ENCODE measurements at places on chromosomes 2 and 18.

GRCh38 chr2:158443606-158444005, 12.9 kb downstream of the CCDC148 start:
- DNase-seq: no peak

- no peak for DNase-seq
Observed at GRCh38 chr18:79765491-79766245, 32.1 kb upstream of the KCNG2 start.

GRCh38 chr2:235234736-235235135, 259.1 kb upstream of the AGAP1 start:
- DNase-seq: no peak

DNA sequence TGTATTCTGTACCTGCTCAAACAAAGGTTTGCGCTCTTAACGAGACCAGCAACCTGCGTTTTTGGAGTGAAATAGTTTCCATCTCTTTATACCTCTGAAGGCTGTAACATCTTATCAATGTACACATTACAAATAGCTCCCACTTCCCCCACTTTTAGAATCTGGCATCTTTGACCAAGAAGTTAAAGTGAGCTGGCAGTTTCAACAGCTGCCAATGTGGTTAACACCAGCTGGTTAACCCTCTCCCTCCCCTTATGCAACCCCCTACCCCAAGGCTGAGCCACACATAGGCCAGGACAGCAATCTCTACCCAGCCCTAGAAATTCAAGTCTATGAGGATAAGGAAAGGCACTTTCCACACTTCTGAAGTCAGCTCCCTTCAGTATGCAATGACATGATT, 2.2 kb upstream of the SERTAD2 start:
- DNase-seq: no peak

GRCh38 chr2:42042631-42043355, 5.0 kb upstream of the PKDCC start:
- no peak for DNase-seq

- no peak for DNase-seq
Observed at GRCh38 chr2:59706729-59707128, 846.7 kb downstream of the BCL11A start.

- DNase-seq: no peak
Observed at GRCh38 chr18:13510594-13510993, 215.8 kb downstream of the FAM210A start.

DNA sequence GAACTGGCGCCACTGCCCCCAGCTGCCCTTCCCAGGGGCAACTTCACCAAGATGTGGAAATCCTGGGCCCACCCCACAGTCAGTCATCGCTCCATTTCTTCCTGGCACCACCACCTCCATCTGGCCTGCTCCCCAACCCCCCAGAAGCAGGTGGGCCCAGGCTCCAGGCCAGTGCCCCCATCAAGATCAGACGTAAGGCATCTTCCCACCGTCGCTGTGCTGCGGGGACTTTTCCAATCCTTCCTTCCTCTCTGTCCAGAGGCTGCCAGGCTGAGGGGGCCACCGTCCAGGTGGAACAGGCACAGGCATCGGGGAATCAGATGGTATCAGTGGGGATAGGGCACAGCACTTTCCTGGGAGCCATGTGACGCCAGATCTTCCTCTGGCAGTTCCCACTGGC, 8.1 kb downstream of the PRLH start:
- DNase-seq: no peak

DNA sequence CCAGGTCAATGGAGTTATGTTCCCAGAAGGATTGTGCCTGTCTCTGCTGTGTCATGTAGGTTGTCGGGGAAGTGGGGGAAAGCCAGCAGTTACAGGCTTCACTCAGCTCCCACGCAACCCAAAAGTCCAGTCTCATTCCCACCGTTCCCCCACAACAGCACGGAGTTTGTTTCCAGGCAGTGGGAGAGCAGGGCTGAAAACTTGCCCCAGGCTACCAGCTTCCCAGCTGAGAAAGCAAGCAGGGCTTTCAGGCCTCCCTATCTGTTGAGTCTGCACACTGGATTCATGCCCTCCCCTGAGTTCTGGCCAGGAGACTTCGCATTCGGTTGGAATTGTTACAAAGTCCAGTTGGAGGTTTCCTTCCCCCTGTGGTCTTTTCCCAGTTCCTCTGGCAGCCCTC, 76.3 kb downstream of the TMX3 start:
- DNase-seq: no peak

- DNase-seq: no peak
Observed at GRCh38 chr2:112321375-112322320, 46.3 kb downstream of the ZC3H6 start.

DNA sequence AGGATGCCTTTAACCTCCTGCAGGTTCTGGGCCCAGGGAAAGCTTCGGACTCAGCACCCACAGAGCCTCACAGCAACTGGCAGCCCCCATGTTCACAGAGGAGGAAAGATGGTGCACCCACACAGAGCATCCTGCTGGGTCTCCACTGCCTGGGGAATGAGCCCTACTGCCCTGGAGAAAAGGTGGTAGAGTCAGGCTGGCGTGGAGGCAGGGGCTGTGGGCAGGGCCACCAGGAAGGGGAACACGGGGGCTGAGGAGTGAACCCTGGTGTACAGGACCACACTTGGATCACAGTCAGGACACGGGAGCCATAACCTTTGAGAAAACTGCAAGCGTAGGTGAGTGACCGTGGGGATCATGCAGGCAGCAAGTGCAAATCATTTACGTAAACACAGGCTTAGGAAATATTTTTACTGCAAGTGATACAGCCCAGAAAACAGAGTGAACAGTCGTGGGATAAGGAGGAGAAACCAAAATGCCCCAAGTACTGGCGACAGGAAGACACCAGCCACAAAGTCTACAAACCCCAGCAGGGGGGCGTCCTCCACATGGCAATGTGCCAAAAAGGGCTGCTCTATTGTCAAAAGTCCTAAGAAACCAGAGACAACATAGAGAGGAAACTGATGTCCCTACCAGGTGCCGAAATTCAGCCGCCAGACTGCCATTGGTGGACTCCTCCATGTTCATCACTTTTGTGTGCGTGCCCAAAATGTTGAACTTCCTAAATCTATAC, 27.6 kb downstream of the STAT1 start:
- DNase-seq: no peak

- no peak for DNase-seq
Observed at GRCh38 chr2:70474256-70474848, 79.3 kb downstream of the TGFA start.

DNA sequence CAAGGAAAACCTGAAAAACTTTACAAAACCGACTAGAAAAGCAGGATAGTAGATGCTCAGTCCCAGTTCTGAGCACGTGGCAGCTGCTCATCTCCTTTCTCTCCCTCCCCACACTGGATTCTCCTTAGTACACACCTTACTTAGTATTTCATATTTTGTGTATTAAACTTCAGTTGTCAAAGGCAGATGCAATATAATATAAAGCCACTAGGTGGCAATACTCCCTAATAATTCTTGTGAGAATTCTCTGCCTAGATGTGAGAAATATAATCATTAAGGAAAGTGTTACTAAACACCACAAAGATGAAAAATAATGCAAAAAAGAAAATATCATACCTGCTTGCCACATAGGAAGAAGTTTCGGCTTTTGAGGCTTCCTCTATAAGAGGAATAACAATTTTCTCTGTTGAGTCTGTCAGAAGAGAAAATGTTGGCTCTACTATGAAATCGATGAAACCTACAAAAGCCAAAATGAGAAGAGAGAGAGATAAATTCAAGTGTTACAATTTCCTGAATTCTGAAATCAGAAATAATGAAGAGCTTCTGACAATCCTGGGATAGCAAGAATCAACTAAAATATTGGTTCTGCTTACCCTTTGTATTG, 200.6 kb downstream of the PPP1R1C start:
- DNase-seq: peak; percentile 11

DNA sequence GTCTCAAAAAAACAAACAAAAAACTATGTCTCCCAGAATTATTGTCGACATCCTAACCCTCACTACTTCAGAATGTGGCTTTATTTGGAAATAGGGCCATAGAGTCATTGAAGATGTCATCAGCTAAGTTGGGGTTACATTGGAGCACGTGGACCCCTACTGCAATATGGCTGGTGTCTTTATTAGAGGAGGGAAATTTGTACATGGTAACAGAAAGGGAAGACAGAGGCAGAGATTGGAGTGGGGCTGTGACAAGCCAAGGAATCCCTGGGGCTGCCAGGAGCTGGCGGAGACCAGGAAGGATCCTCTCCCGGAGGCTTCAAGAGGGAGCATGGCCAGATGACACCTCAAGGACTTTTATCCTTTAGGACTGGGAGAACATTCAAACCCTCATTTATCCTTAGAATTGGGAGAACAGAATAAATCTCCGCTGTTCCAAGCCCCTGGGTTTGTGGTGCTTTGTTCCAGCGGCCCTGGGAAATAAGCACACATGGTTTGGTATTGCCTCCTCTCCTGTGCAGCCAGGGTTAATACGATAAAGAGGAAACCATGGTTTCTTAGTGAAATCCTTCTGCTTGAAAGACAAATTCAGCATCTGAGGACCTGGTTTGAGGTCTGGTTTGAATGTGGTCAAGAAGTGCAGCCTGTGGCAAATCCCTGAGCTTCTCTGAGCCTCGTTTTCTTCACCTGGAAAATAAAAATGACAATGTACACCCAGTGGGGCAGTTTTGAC, 184.7 kb downstream of the MYCN start:
- no peak for DNase-seq

- no peak for DNase-seq
Observed at GRCh38 chr2:38394903-38395341, 17.8 kb upstream of the ATL2 start.

DNA sequence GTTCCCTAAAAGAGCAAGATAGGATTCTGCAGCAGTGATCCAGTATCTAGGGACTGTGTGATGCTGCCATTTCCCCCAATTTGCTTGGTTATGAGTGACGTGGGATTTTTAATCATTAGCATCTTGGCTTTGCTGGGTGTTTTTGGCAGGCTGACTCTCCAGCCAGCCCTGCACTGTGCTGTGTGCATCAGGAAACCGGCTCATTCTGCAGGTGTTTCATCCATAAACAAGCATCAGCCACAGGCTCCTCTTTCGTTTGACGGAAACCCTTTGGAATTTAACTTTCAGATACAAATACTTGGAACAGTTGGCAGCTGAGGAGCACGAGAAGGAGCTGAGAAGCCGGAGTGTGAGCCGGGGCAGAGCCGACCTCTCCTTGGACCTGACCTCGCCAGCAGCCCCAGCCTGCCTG, 135.9 kb downstream of the TPGS2 start:
- no peak for DNase-seq

DNA sequence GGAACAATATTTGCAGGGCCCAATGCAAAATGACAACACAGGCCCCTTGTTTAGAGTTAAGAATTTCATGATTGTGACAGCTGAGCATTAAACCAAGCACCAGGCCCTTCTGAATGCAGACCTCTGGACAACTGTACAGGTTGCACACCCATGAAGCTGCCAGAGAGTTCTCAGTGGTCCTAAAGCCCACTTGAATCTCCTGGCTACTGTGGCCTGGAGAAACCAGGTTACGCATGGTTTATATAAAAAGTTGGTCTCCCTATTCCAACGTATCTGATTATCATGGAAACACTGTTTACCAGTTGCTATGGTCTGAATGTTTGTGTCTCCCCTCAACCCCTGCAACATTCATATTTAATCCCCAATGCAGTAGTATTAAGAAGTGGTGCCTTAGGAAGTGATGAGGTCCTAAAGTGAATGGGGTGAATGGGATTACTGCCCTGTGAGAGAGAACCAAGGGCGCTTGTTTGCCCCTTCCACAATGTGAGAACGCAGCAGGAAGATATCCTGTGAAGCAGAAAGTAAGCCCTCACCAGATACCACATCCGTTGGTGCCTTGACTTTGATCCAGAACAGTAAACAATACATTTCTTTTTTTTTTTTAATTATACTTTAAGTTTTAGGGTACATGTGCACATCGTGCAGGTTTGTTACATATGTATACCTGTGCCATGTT, 48.0 kb upstream of the ANXA4 start:
- DNase-seq: peak; percentile 40

DNA sequence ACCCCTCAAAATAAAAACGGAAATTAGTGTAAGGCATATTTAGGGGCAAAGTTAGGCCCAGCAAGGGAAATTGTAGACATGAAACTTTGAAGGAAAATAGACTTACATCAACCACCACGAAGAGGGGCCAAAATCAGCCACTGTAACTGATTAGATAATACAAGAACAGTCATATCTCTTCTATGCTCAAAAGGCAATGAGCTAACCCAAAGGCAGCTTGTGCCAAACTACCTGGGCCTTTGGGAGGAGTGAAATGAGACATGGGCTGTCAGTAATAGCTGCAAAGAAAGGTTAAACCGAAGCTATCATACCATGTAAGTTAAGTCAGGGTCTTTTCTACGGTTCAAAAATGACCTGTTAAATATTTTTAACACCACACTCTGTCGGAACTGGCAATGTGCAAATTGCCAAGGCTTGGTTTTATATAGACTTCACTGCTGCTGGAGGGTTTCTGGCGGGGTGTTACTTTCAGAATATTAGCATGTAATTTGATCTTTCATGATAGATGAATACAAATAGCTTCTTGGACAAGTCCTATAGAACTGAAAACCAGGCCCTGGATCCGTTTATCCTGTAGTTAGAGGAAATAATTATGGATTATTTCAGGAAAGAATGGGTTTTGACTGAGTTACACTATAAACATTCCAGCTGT, 69.6 kb downstream of the ACVR1 start:
- no peak for DNase-seq

DNA sequence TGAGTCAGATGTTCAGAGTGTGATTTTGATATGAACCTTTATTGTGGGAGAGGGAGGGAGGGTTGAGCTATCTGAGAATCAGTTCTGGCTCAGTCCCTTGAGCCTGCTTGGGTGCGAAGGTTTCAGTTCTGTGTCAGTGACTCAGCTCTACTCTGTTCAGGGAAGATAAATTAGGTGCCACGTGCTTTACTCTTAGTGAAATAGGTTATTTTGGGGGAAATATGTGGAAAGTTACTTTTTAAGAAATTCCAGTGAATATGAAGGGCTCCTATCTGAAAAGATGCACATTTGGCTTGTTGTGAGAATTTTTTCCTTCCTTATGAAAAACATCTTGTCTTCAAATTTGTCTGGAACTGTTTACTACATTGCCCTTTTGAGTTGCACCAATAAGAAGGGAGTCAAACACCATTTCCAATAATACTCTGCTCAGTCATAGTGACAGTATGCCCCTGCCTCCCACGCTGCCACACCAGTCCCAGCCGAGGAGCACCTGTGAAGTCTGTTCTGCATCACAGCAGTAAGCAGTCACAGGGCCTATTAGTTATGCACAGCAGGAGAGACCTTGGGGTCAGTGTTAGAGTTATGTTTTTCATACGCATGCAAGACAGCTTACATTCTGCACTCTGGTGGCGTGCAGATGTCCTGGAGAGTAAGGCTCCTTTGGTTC, 32.8 kb upstream of the DNAH7 start:
- no peak for DNase-seq

GRCh38 chr18:66616523-66616983, 12.7 kb upstream of the CDH19 start:
- no peak for DNase-seq

Measured in CD8-positive, alpha-beta memory T cell (primary cell).